CD4-positive, alpha-beta T cell treated with Interleukin-1 beta for 1 hour (primary cell): ENCODE measurements at places on chromosomes 2 and 18.

DNA sequence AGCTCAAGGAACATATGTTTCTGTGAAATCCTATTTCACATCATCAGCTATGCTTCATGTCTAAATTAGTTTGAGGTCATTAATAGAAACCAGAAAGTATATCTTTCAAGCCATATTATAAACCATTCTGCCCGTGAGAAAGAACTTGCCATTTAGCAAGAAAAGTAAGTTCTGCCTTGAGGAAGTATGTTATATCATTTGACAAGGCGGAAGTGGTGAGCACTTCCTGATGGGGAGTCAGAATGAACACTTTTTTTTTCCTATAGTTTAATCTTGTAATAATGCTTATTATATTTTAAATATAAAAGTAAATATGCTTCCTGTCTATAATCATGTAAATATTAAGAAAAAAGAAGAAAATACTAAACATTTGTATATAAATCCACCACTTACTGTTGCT lies 39.3 kb upstream of the NRXN1 start:
- DNase-seq: no peak

- DNase-seq: no peak
These were observed 18.9 kb downstream of the TET3 start for GRCh38 chr2:74003494-74004211.

GRCh38 chr2:78486565-78486964 lies 538.9 kb upstream of the REG3G start:
- no peak for DNase-seq

DNA sequence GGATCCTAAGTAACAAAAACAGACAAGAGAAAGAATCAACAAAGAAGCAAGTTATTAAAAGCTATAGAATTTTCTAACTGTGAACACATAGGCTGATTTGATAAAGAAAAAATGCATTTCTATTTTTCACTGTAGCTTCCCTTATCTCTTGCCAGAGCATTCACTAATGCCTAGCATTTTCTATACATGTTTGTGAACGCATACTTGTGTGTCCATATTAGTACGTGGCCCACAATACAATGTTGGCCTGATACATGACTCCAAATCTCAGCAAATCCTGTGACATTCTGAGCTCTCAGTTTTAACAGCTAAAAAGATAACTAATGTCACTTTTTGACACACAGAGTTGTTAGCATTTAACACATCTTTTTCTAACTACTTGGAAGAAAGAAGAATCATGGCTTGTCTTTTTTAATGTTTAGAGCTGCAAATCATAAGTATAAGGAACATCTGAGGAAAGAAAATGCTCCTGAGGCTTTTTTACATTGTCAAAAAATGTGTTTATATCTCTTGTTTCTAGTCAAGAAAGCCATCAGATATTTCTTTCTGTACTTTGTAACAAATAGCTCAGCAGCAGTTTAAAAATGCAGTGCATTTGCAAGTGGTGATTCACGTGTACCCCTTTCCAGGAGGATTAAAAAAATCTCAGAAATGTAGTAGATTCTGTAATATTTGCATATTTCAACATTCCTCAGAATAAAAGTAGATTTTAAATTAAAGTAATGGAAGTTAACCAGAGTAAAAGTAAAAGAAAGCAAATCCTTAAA lies 1646.8 kb upstream of the TMEFF2 start:
- DNase-seq: no peak
